ENCODE measurements at places on chromosomes 13 and 19. TPM values are rescaled to one million over a fixed set of nuclear protein-coding genes. Genes with fewer than 3 reads are reported as not detected.

DNA sequence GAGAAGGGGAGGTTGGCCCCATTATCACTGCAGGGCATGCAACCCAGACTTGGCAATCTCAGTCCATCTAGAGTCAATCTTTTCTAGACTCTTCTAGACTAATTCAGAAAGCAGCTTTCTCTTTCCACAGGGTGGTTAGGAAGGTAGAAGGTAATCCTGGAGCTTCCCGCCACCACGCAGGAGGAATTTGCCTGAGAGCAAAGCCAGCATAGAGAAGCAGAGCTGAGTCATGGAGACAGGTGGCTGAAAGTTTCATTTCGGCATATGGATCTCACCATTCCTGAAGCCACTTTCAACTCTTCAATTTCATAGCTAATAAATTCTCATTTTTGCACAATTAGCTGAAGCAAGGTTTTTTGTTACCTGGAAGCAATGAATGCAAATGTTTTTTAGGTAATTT, 29.0 kb upstream of the FFAR2 start:
- DNase-seq, result no peak

The KLF2 gene
- 100 TPM for total RNA-seq

DNA sequence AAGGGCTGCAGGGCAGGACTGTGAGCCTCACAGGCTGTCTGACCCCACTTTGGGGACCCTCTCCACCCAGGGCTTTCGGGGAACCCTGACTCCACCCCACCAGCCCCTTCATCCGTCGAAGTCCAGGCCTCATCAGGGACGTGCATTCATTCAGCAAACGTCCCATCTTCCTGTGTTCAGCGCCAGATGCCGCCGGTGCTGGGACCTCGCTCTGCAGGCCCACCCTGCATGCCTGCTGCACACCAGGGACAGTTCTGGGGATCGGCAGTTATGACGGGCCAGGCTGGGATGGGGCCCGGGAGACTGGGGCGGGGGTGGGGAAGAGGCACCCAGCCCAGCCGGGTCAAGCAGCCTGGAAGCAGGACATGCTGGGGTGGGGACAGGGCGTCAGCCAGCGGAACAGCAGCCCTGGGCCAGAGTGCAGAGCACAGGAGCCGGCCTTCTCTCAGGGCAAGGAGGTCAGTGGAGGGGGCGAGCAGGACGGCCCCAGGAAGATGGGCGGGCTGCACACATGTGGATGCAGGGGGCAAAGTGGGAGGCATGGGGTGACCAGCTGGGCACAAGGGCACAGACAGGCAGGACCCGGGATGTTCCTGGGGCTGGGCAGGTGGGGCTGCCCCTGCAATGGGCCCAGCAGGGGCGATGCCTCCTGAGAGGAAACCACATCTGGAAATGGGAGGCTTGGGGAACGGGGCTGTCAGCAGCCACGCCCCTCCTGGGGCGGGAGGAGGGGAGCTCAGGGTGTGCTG, 5.1 kb downstream of the GAMT start:
- DNase-seq, result no peak

DNA sequence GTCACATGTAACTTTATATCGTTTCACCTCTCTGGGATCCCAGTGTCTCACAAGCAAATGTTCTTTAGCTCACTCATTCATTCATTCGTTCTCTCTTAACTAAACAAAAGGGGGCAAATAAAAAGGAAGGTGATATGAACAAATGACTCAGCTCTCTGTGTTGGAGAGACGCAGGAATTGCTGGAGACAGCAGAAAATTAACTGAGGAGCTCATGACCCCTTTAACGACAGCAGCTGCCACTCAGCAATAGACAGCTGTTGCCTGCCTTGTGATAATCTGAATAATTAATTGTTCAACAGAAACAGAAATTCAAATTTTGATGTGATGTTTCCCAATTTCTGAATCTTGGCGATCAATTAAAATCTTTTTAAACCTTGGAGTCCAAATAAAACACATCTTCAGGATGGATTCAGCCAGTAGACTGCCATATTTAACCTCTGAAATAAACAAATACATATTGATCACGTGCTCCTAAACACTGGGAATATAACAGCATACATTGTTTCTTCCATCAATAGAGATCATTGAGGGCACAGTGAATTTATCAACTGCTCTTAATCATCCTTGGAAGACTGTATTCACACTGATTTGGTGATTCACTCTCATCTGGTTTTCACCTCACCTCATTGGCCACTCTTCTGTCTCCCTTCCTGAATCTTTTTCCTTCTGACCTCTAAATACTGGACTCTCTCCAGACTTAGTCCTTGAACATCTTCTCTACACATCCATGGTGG, 63.3 kb downstream of the MBNL2 start:
- DNase-seq, result no peak

The ZSCAN18 gene
- total RNA-seq, result 18.8 TPM

DNA sequence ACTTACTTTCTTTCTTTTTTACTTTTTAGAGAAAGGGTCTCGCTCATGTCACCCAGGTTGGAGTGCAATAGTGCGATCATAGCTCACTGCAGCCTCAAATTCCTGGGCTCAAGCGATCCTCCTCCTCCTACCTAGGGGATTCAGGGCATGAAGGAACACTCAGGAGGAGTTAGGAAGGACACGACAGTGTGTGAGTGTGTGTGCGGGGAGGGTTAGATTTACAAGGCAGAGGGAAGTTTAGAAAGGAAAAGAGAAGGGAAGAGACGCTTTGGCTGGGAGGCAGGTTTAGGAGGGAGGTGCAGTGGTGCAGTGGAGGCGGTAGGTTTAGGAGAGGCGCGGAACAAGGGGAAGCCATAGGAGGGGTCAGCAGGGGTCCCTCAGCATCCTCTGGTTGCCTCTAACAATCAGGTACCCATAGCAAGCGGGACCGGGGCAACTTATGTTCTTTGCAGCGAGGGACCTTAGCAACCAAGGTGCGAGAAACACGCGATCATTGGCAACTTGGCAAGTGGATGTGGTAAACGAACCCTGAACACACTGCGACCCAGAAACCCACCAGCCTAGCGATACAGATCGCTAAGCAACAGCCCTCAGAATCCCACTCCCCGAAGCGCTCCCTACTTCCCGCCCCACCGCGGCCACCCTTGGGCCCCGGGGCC, 501 bp downstream of the SIRT2 start:
- DNase-seq, result peak; percentile 68
